ENCODE measurements at places on chromosomes 6 and 20.

DNA sequence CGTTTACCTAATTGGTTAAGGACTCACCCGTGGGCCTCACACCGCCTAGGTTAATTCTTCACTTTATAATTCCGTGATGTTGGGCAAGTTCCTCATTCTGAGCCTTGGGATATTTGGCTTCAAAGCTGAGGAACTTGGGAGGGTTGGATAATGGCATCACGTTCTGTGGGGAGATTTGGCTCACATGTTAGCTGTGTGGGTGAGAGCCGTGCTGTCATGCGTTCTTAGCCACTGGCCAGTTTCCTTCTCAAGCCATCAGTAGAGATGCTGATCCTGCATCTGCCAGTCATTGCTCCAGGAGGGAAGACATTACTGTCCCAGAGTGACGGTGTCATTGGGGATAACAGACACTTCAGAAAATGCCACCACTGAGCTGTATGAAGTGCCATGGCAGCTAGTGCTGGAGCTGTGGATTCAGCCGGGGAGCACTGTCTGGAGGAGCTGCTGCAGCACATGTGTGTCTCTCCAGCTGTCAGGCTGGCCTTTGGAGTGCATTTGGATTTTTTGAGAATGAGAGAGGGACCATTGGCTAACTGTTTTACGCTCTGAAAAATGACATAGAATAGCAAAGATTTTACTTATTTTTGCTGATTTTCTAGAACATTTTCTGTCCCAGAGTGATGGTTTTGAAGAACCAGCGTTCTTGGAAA, 16.5 kb downstream of the IGF2R start:
- no peak for DNase-seq

DNA sequence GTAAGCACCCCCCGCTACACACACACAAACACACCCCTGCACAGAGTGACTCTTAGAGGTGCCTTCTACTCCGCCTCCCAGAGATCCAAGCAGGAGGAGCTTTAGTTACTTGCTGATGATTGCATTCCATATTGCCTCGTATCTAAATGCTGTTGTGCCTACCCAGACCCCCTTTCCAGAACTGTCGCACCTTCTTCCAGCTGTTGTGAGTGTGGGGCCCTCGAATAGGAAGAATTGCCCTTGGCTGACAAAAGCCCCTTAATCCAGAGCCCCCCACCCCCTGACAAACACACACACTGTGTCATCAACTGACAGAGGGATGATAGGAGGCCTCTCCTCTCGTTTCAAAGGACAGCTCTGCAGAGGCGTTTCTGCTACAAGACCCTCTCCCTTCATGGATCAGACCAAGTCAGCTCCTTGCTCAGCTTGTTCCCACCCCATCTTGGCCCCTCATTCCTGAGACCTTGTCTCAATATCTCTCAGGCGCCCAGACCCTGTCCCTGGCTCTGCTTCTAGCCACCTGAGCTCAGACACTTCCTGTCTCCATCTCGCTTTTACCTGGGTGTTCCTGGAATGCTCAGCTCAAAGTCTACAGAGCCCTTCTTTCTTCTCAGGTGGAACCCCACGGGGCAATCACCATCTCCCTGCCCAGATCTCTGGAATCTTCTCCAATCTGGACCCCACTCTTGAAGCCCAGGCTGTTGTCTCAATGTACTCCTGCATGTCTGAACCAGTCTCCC, 4.0 kb upstream of the VSX1 start:
- DNase-seq = no peak

GRCh38 chr6:137116807-137117206, 56.6 kb downstream of the IL22RA2 start:
- no peak for DNase-seq

DNA sequence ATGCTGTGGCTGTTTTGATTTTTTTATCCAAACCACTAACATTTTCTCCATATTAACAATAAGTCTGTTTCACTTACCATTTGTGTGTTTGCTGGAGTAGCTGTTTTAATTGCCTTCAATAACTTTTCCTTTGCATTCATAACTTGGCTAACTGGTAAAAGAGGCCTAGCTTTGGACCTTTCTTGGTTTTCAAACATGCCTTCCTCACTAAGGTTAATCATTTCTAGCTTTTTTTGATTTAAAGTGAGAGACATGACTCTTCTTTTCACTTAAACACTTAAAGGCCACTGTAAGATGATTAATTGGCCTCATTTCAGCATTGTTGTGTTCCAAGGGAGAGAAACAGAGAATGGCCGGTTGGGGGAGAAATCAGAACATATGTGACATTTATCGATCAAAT, 2.9 kb downstream of the WFDC12 start:
- DNase-seq = no peak

- DNase-seq = peak; percentile 46
Measured at GRCh38 chr6:106894978-106895702, 79.4 kb downstream of the CD24 start.

DNA sequence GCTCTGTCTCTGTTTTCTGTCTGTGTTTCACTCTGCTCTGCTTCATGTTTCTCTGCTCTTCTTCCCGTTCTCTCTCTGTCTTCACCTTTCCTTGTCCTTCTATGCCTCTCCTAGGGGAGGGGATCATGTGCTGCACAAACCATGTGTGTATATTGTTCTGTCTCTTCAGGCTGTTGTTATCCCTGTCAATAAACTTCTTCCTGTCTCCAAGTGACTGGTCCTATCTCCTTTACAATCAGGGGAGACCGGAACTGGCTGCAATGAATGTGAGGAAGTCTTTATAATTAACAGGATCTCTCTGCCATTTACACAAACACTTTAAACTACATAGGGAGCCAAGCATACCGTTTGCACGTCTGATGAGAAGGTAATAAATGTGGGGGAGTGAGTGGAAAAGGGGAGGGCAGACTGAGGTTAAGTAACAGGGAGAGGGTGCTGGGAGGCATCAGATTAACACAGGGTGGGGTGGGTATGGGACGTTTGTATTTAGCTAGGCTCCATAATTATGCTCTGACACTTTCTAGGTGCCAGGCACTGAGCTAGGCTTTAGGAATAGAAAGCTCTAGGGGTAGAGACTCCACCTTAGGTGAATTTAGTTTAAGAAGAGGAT, 626.1 kb downstream of the DHX35 start:
- DNase-seq = no peak

DNA sequence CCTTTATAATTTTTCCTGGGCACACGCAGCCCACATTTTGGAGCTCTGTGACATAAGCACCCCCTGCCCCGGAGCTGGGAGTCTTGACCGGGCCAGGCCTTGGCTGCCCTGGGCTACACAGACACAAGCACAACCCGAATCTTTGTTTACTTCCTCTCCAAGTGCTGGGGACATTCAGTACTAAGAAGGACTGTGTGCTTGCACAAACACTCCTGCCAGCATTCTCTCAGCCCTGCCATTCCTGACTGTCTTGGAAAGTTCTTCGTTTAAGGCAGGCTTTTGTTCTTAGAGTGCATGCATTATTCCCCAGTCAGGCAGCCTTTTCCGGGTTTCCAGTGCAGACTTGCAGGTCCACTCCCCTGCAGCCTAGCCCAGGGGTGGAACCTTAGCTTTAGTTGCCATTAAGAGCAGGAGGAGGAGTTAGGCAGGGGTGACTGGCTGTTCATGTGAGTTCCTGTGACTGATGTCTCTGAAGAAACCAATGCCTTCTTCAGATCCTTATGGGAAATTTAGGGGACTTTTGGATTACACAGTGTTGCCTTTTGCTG, 28.6 kb downstream of the FOXO3 start:
- DNase-seq = peak; percentile 69

- peak; percentile 35 for DNase-seq
Measured at GRCh38 chr20:62501801-62502495, 26.2 kb upstream of the GATA5 start.

All from OCI-M1 (cell line).